ENCODE measurements at places on chromosomes 5 and 9. TPM values are rescaled to one million over a fixed set of nuclear protein-coding genes. Genes with fewer than 3 reads are reported as not detected.
A peak's percentile ranks its signal among the peaks of the same experiment; 100 is the strongest.

DNA sequence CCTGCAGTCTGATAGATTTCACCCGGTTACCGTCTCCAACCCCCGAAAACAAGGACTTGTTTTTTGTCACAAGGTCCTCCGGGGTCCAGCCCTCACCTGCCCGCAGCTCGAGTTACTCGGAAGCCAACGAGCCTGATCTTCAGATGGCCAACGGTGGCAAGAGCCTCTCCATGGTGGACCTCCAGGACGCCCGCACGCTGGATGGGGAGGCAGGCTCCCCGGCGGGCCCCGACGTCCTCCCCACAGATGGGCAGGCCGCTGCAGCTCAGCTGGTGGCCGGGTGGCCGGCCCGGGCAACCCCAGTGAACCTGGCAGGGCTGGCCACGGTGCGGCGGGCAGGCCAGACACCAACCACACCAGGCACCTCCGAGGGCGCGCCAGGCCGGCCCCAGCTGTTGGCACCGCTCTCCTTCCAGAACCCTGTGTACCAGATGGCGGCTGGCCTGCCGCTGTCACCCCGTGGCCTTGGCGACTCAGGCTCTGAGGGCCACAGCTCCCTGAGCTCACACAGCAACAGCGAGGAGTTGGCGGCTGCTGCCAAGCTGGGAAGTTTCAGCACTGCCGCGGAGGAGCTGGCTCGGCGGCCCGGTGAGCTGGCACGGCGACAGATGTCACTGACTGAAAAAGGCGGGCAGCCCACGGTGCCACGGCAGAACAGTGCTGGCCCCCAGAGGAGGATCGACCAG, 121.3 kb downstream of the DAB2IP start:
- DNase-seq: peak; percentile 79

DNA sequence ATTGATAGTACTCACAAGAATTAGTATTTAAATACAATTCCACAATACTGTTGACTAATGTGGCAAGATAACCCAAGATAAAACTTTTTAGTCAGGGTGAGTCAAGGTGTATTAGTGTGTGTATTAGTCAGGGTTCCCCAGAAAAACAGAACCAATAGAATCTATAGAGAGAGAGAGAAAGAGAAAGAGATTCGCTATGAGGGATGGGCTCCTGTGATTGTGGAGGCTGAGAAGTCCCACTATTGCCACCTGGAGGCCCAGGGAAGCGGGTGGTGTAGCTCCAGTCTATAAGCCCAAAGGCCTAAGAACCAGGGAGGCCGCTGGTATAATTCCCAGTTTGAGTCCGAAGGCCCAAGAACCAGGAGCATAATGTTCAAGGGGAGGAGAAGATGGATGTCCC, 10.0 kb upstream of the SHISAL2B start:
- no peak for DNase-seq

- DNase-seq: no peak
These were observed 516.1 kb upstream of the CDH10 start for GRCh38 chr5:25160891-25161290.

DNA sequence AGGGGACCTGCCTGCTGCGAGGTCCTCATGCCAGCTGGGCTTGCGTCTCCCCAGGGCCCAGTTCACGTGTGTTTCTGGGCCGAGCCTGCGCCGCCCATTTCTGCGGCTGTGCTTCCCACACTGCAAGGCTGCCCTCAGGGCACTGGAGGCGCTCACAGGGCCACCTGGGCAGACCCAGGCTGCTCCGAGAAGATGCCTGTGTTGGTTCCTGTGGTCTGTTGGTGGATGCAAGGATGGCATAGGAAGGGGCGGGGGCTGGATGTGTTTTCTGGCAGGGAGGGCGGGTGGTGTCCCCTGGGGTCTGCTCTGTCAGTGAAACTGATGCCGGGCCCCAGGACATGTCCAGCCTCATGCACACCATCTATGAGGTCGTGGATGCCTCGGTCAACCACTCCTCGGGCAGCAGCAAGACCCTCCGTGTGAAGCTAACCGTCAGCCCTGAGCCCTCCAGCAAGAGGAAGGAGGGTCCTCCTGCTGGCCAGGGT, 25.9 kb downstream of the NKD2 start:
- DNase-seq: peak; percentile 78

GRCh38 chr9:86664603-86665002, 282.7 kb downstream of the GAS1 start:
- DNase-seq: no peak

DNA sequence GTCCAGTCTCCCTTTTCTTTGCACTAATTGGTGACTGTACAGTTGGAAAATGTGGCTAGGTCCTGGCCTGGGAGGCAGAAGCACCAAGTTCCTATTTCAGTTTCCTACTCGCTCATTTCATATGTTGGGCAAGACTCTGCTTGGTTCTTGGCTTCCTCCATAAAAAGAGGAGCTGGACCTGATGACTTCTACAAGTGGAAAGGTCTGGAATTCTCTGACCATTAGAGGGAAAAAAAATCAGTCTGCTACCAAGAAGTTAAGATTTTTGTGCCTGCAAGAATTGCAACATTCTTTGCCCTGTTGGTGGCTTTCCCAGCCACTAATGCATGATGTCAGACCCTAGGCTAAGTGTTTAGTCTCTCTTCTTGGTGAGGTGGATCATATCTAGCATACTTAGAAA, 91.5 kb downstream of the WDR41 start:
- DNase-seq: no peak

DNA sequence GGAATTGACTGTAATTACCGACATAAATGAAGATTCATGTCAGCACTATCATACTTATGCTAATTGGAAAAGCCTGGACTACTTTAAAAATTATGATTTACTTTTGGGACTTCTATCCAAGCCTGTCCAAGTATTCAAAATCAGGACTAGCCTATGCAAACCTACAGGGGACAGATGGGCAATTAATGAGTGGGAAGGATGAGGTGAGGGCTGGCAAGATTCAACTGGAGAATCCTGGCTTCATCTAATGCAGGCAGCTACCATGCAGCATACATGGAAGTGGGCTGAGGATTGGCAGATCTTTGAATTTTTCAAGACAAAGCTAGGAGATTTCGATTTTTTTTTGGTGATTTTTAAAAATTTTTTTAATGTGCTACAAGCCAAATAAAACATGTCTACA, 532.6 kb downstream of the CSNK1G3 start:
- DNase-seq: no peak

DNA sequence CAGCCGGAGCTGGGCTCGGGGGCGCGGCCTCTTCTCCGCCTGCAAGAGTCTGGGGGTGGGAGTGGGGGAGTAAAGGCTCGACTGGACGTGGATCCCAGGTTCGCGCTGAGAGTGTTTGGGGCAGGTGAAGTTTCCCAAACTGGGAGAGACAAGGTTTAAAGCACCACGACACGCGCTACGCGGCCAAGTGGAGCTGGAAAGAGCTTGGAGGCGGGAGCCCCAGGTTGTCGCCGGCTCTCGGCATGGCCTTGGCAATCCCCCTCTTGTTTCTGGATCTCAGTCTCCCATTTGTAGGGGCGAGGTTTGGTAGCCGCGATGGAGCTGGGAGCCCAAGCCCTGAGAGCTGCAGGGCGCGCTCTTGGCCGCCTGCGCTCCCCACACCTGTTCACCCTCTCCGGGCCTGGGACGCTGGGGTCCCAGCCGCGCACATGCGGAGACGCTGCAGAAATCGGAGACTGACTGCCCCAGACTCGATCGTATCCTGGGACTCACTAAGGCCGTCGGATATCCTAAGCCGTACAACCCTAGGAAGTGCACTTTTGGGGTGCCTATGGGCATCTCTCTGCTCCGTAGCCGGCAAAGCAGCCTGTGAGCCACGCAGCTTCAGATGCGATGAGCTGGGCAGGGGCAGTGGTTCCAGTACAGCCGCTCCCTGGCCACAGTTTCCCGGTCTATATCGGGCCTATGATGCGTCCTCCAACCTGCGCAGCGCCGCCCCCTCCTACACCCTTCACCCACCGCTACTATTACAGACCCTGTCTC, 937 bp downstream of the TMOD1 start:
- peak; percentile 81 for DNase-seq

GRCh38 chr9:20312732-20313131, 309.6 kb downstream of the MLLT3 start:
- DNase-seq: no peak

GRCh38 chr5:57035955-57036354, 84.0 kb upstream of the MIER3 start:
- DNase-seq: no peak

The ADAMTS19 gene
- not detected for total RNA-seq

All from posterior vena cava (tissue), 2 donors.